Transverse colon (tissue), 4 donors: ENCODE measurements at places on chromosomes 2 and 18. TPM values are rescaled to one million over a fixed set of nuclear protein-coding genes. Genes with fewer than 3 reads are reported as not detected.

- no peak for DNase-seq
- H3K36me3 ChIP-seq = no peaks in the 10 kb centered on the region
- H3K27ac ChIP-seq = no peak overlapping the region
- H3K4me1 ChIP-seq = no peaks in the 10 kb centered on the region
These were observed 77.3 kb downstream of the POLE4 start for GRCh38 chr2:75035444-75036353.

GRCh38 chr2:105129722-105130232 is 91.9 kb downstream of the MRPS9 start:
- H3K4me3 ChIP-seq = no peak overlapping the region
- H3K36me3 ChIP-seq = no peaks in the 10 kb centered on the region
- no peak overlapping the region for H3K27ac ChIP-seq
- H3K27me3 ChIP-seq = no peaks in the 10 kb centered on the region

- H3K4me3 ChIP-seq = no peak overlapping the region
- no peak for DNase-seq
- no peaks in the 10 kb centered on the region for H3K4me1 ChIP-seq
- H3K27me3 ChIP-seq = no peaks in the 10 kb centered on the region
- no peak overlapping the region for H3K27ac ChIP-seq
These were observed 330.3 kb upstream of the MEX3C start for GRCh38 chr18:51527826-51528225.

TEKT4 gene
- not detected for total RNA-seq
